Prostate gland (tissue), 2 donors: ENCODE measurements at places on chromosomes 5 and 9.

- peak; percentile 22 for DNase-seq
These were observed 7.5 kb downstream of the ADAMTS13 start for GRCh38 chr9:133429641-133430161.

DNA sequence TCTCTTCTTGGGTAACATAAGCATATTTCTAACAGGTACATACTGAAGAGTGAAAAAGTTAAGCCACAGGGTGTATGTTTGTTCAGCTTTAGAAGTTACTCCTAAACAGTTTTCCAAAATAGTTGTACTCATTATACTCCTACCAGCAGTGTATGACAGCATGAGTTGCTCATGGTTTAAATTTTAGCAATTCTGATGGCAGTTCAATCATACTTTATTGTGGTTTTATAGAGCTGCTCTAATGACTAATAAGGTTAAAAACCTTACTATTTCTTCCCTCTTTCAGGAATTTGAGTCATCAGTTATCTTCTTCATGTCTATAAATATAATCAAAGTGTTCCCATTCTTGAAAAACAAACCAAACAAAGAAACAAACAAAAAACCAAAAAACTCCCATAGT, 81.5 kb downstream of the CAAP1 start:
- DNase-seq: no peak

DNA sequence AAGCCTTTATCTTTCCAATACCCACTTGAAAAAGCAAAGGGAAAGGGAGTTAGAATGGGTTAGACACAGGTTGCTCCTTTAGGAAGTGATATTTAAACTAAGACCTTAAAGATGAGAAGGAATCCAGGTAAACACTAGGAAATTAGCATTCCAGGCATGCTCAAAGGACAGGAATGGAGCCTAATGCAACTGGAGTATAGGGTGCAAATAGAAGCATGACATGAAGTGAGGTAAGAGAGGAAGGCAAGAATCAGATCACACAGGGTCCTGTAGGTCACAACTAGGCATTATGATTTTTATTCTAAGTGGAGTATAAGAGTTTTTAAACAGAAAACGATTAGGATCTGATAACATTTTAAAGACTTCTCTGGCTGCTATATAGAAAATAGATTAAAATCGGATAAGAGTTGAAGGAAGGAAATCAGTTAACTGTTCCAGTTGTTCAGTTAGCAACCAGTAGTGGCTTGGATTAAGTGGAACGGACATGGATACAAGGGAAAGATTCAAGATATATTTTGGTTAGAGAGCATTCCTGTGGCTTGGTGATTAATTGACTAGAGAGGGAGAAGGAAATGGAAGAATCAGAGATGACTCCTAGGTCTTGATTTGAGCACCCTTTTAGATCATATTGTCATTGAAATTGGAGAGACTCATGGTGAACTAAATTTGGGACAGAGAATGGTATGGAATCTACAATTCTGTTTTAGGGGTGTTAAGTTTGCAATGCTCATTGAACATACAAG, 95.9 kb downstream of the FBXO4 start:
- no peak for DNase-seq

DNA sequence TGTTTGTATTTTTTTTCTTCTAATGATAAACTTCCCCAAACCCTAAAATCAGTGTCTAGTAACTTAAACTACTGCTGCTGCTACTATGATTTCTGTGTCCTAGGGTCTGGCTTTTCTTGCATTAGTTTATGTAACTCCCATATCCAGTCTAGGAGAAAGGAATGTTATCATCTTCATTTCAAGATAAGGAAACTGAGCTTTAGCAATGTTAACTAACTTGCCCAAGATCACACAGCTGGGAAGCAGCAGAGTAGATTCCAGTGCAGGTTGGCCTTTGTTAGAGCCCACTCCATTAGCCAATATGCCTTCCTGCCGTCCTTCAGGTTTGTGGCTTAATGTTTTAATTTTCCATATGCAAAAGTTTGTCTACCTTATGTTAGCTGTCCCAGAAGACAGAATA, 10.4 kb downstream of the TMEM171 start:
- no peak for DNase-seq

- no peak for DNase-seq
These were observed 199.4 kb downstream of the ARRDC3 start for GRCh38 chr5:91183743-91184142.

DNA sequence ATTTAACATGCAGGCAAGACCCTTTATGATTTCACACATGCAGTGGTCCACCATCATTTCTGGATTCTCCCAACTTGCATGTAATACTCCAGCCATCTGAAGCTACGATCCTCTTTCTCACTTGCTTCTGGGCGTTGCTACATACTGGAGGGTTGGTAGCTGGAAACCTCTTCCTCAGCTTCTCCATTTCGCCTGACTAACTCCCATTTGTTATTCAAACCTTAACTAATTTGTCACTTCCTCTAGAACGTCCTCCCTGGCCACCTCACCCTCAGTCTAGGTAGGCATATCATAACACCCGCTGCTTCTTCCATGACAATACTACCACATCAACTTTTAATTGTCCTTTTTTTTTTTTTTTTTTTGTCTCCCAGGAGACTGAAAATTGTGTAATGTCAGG, 72.6 kb upstream of the EQTN start:
- DNase-seq: no peak

GRCh38 chr9:121024237-121024636, 25.8 kb downstream of the C5 start:
- DNase-seq: no peak

DNA sequence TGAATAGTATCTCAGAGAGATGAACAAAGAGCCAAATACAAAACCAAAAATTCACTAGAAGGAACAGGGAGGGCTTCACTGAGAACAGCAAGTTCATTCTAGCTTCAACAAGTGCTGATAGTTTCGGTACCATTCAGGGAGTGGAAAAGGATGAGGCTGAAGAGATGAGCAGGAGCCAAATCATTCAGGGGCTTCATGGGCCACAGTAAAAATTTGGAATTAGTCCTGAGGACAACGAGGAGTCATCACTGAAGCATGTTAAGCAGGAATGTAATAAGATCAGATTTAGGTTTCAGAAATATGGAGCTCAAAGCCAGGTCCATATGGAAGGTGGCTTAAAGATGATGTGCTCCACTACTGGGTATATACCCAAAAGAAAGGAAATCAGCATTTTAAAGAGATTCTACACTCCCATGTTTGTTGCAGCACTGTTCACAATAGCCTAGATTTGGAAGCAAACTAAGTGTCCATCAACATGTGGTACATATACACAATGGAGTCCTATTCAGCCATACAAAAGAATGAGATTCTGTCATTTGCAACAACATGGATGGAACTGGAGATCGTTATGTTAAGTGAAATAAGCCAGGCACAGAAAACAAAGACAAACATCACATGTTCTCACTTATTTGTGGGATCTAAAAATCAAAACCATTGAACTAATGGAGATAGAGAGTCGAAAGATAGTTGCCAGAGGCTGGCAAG, 36.2 kb downstream of the SPOCK1 start:
- no peak for DNase-seq

GRCh38 chr5:171207256-171207847, 101.7 kb upstream of the TLX3 start:
- no peak for DNase-seq

GRCh38 chr5:122844910-122845228, 544 bp upstream of the SNX24 start:
- DNase-seq: no peak

DNA sequence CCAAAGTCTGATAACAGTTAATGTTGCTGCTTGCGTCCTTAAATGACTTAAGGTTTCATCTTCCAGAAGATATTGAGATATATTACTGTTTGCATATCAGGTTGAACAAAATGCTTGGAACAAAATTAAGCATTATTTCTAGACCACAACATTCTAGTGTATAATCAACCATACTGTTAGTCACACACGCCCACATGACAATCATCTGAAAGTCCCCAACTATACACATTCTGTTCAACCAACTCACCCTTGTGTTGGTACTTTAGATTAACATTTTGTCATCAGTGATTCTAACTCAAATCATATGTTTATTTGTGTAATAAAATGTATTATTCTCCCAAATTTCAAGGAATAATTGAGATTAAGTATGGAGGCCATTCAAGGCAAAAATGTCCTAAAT, 47.3 kb downstream of the LURAP1L start:
- no peak for DNase-seq

- DNase-seq: no peak
These were observed 149.7 kb upstream of the ARRDC3 start for GRCh38 chr5:91532779-91533178.

GRCh38 chr5:123351240-123351639, 72.0 kb downstream of the CEP120 start:
- DNase-seq: no peak

GRCh38 chr5:56129288-56129687, 103.8 kb downstream of the ANKRD55 start:
- no peak for DNase-seq

GRCh38 chr9:99368341-99369326, 146.6 kb downstream of the SEC61B start:
- DNase-seq: no peak

GRCh38 chr5:153659039-153659736, 168.7 kb downstream of the GRIA1 start:
- no peak for DNase-seq

DNA sequence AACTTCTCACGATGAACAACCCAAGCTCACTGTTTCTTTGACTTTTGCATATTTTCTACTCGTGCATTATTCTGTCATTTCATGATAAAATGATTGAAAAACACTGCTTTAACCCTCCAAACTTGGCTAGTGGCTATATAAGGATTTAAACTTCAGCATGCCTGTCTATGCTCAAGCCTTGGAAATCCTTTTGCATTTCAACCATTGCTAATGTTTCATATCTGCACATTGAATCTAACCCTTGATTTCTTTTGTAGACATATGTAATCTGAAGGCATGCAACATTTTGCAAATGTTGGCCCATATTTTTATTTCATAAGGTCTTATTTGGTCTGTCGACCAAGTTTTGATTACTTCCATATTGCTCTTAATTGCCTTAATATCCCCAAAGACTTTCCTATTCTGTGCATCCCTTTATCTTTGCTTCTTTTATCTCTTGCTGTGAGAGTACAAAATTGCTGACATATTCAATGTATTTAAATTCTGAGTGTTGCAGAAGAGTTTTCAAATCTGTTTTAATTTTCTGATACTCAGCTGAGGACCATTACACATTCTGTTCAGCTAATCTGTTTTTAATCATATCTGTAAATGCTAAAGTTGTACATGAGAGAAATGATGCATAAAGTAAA, 403.7 kb upstream of the ZNF608 start:
- no peak for DNase-seq

GRCh38 chr5:1007681-1008450, 736 bp upstream of the NKD2 start:
- DNase-seq: no peak

GRCh38 chr5:145295236-145295835, 539.8 kb downstream of the PRELID2 start:
- DNase-seq: no peak

GRCh38 chr9:127170652-127171051, 48.2 kb upstream of the ANGPTL2 start:
- no peak for DNase-seq

DNA sequence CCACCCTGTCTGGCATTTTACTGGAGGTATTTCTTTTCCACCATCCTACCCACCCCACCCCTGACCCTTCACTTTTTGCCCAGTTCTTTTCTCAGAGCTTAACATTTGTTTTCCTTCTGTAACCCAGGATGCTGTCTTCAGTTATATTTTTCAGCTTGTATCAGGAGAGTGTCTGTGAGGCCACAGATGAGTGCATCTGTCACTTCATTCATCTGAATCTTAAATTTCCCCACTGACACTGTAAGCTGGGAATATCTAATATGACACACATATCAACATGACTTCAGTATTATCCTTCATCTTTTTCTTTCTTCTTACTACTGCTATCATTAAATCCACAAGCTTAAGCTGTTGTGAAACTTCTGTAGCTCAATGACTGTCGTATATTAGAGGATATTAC, 4.9 kb downstream of the MARCHF3 start:
- no peak for DNase-seq

DNA sequence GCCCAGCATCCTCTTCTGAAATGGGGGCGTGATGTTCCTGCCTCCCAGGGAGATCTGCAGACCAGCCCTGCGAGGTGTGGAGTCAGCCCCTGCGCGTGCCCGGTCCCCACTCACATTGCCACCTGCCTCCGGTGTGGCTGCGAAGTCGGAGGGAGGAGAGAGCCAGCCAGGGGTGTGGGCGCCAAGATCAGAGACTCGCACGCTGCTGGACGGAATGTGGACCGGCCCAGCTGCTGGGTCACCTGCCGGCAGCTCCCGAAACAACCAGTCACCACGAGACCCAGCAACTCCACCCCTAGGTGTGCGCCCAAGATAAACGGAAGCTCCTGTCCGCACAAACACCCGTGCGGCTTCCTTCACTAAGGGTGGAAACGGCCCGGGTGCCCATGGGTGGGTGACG, 51.1 kb upstream of the EGFL7 start:
- no peak for DNase-seq

DNA sequence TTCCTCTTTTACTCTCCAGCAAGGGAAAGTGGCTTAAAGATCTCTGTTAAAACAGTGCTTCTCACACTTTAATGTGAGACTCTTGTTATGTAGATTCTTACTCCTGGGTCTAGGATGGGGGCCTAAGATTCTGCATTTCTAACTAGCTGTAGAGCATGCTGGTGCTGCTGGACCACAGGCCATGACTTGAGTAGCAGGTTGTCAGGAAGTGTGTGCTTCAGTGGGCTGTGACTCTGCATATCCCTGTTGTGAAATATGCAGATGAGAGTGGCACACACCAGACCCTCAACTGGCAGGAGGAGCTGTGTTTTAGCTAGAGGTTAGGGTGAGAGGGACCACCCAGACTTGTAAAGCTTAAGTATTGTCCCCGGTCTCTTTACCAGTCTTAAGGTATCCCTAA, 191.1 kb upstream of the DMRT1 start:
- DNase-seq: no peak

DNA sequence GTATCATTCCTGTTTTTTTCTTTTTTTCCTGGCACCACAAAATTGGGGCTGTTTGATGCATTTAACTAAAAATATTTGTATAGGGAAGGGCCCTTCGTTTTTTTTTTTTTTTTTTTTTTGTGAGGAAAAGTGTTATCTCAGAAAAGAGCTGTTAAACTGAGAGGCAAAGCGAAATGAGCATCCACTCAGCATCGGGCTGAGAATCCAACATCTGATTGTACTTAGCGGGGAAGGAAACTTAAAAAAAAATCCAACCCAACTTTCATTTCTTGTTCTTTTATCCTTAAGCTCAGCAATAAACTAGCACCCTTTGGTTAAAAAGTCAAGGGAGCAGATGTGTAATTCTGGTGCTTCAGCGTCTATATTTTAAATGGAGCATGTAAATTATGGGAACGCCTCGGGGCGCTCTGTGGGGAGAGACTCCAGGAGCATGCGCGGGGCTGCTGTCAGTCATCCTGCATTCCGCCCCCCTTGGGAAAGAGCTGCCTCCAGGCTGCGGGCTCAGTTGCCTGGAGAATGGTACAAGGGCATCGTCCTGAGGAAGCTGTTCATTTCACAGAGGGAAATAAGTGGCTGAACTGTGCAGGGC, 33.3 kb downstream of the DMRT2 start:
- no peak for DNase-seq

- peak; percentile 26 for DNase-seq
These were observed 703 bp downstream of the FAM120AOS start for GRCh38 chr9:93452710-93453046.
